Substantia nigra (tissue), 51 donors: ENCODE measurements at places on chromosomes 11 and 22.

DNA sequence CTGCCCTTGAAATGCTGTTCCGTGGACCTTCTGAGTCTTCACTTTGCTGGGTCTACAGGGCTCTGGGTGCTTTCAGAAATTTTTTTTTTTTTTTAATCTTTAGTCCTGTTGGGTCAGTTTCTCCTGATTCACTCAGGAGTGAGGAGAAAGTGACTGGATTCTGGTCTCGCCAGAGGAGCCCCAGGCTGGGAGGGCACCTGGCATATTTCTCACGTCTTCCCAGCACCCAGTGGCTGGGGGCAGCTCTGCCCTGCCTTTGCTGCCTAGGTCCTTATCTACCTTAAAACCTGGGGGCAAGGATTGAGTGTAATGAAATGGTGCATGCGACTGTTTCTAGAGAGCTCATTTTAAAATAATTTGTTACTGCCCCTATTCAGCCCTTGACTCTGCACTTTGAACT, 23.3 kb downstream of the SAMM50 start:
- no peak for DNase-seq

DNA sequence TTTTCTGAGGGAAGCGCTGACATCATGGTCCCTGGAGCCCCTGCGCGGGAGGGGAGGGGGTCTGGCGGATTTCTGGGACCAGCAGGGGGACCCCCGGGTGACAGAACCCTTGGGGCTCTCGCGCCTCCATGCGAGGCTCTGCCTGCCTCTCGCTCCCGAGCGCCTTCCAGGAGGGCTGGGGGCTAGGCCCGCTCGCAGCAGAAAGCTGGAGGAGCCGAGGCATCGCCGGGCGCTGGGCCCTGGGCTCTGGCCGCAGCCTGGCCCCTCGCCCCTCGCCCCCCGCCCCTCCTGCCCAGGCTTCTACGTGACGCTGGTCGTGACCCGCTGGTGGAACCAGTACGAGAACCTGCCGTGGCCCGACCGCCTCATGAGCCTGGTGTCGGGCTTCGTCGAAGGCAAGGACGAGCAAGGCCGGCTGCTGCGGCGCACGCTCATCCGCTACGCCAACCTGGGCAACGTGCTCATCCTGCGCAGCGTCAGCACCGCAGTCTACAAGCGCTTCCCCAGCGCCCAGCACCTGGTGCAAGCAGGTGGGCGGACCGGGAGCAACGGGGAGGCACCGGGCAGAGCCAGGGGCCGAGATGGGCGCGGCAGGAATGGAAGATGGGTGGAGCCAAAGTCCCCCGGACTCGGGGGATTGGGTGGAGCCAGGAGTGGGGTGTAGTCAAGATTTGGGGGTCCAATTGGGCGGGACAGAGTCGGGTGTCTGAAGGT, 5.4 kb downstream of the BEST1 start:
- DNase-seq = peak; percentile 47

GRCh38 chr22:17876306-17876831, 102.1 kb upstream of the BID start:
- DNase-seq = no peak

DNA sequence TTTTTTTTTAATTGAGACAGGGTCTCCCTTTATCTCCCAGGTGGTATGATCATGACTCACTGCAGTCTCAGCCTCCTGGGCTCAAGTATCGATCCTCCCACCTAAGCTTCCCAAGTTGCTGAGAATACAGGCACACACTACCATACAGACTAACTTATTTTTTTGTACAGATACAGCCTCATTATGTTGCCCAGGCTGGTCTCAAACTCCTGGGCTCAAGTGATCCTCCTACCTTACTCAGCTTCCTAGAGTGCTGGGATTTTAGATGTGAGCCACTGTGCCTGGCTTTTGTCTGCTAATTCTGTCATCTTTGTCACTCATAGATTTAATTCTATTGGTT, 43.5 kb downstream of the CBL start:
- no peak for DNase-seq

DNA sequence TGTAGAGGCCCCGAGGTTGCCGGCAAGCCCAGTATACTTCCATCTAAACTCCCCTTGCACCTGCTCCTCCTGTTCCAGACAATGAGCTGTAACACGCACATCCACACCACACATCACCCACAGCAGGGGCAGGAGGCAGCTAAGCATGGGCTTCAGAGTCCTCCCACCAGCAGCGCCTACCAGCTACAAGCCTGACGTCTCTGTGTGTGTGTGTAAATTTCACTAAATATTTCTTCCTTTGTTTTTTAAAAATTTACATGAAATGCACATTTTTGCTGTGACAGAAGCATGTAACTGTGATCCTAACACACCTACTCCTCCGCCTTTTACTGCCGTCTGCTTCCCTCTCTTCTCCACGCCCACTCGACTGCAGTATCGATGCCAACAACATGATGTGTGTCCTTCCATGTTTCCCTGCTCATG, 29.4 kb upstream of the PACSIN2 start:
- no peak for DNase-seq

- DNase-seq = no peak
These were observed 98.2 kb downstream of the MSANTD4 start for GRCh38 chr11:105923807-105924206.

DNA sequence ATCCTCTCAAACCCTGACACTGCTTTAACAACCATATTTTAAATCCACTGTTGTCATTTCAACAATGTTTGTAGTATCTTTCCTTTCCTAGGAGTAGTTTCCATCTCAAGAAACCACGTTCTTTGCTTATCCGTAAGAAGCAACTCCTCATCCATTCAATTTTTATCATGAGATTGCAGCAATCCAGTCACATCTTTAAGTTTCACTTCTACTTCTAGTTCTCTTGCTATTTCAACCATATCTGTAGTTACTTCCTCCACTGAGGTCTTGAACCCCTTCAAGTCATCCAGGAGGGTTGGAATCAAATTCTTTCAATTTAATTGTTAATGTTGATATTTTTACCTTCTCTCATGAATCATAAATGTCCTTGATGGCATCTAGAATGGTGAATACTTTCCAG, 22.4 kb downstream of the CCDC82 start:
- DNase-seq = no peak
